Activated CD4-positive, alpha-beta T cell treated with anti-CD3 and anti-CD28 coated beads, Interleukin-2, amount 10 ng/mL, durations not matched to agents 7 days and 5 days (primary cell): ENCODE measurements at places on chromosomes 11 and 22.

- H3K4me1 ChIP-seq, result no peaks in the 10 kb centered on the region
- H3K27ac ChIP-seq, result no peak overlapping the region
- no peaks in the 10 kb centered on the region for H3K36me3 ChIP-seq
- no peaks in the 10 kb centered on the region for H3K27me3 ChIP-seq
- no peak overlapping the region for H3K4me3 ChIP-seq
Observed at GRCh38 chr22:26977741-26978376, 320.5 kb downstream of the MIAT start.

- H3K36me3 ChIP-seq, result peaks cover 3% of the 10 kb centered on the region
- no peak for DNase-seq
- peaks cover 82% of the 10 kb centered on the region for H3K4me1 ChIP-seq
- no peaks in the 10 kb centered on the region for H3K27me3 ChIP-seq
- no peak overlapping the region for H3K4me3 ChIP-seq
Observed at GRCh38 chr22:23245799-23246136, 65.5 kb downstream of the BCR start.

GRCh38 chr22:36493690-36494110, 12.3 kb upstream of the TXN2 start:
- peak overlapping the region; percentile 22 for H3K27ac ChIP-seq
- peaks cover 19% of the 10 kb centered on the region for H3K36me3 ChIP-seq
- no peak overlapping the region for H3K4me3 ChIP-seq
- peaks cover 12% of the 10 kb centered on the region for H3K4me1 ChIP-seq
- H3K27me3 ChIP-seq, result no peaks in the 10 kb centered on the region
- DNase-seq, result no peak

- H3K27ac ChIP-seq, result no peak overlapping the region
- no peak overlapping the region for H3K4me3 ChIP-seq
- H3K4me1 ChIP-seq, result no peaks in the 10 kb centered on the region
- H3K36me3 ChIP-seq, result no peaks in the 10 kb centered on the region
Observed at GRCh38 chr11:110968348-110969062, 256.3 kb upstream of the ARHGAP20 start.
